ENCODE measurements at places on chromosomes 12 and 14.

- no peak for DNase-seq
These were observed 158.6 kb upstream of the SLC38A2 start for GRCh38 chr12:46531059-46531785.

GRCh38 chr12:12451098-12451497 lies 94.2 kb downstream of the BORCS5 start:
- DNase-seq, result no peak

DNA sequence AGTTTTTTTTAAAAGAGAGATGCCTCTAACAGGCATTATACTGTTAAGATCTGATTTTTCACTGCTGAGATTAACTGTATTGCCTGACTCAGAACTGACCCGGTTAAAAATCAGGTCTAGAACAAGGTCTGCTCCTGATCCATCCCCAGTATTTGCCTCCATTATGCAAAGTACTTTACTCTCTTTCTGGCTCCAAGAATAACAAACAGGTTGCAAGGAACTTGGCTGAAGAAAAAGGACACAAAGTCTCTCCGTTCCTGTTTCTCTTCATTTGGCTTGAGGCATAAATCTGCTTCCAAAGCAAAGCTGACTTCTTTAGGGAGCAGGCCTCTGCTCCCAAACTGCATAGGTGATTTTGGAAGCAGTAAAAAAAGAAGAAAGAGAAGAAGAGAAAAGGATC lies 199.3 kb upstream of the PDZRN4 start:
- DNase-seq, result no peak

- no peak for DNase-seq
These were observed 137.7 kb downstream of the SPTSSA start for GRCh38 chr14:34324363-34324795.

DNA sequence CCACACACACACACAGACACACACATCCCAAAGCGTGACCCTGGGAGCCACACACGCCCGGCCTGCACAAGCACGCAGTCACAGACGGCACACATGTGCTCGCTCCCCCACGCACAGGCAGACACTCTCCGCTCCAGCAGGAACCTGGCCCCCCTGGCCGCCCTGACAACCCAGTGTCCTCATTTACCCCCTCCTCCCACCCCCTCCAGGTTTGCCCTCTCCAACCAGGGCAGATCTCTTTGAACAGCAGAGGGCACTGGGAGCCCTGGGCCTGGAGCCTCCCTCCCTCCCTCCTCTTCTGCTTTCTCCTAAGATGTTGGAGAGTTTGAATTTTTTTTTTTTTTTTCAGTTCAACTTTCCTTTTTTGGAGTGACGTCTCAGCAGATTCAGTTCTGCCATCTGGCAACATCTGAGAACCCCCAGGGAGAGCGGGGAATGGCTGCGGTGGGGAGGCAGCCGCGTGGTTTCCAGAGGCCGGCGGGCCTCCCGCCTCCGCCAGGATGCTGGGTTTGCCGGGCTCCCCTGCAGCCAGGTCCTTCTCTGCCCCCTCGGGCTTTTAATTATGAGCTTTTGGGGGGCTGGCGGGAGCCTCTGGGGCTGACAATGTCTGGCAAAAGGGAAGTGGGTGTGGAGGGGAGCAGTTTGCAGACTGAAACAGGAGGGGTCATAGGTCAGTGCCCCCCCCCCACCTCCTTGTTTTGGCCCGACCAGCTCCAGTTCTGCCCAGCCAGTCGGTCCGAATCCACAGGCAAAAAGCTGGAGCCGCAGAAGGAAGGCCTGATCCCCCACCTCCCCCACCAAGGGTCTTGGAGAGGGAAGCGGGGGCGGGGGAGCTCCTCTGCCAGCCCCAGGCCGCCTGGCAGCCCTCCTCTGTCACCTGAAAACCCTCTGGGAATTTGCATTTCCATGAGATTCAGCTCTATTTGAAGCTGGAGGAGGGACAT lies 1.3 kb upstream of the NCOR2 start:
- DNase-seq, result no peak

GRCh38 chr14:24355009-24355408 lies 13.0 kb upstream of the NFATC4 start:
- no peak for DNase-seq

- DNase-seq, result no peak
These were observed 134.0 kb downstream of the DIO2 start for GRCh38 chr14:80077262-80077661.

DNA sequence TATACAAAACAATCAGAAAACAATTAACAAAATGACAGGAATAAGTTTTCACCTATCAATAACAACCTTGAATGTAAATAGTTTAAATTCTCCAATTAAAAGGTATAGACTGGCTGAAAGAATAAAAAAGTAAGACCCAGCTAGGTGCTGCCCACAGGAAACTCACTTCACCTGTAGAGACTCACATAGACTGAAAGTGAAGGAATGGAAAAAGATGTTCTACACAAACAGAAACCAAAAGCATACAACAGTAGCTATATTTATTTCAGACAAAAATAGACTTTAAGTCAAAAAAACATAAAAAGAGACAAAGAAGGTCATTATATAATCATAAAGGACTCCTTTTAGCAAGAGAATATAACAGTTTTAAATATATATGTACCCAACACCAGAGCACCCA lies 152.4 kb upstream of the PWP1 start:
- no peak for DNase-seq

GRCh38 chr14:103450416-103450815 lies 65.2 kb downstream of the MARK3 start:
- DNase-seq, result no peak

DNA sequence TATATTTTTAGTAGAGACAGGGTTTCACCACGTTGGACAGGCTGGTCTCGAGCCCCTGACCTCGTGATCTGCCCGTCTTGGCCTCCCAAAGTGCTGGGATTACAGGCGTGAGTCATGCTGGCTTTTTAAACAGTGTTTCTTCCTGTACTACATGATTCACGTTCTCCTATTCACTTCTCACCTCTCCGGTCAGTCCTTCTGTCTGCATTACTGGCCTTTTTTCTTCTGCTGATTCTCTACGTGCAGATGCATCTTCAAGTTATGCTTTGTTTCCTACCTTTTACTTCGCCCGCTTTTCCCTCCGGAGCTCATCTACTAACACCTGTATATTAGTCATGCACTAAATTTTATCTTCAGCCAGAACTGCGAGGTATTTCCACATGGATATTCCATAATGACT lies 296.2 kb upstream of the FLRT2 start:
- DNase-seq, result no peak

GRCh38 chr14:96079066-96079465 lies 39.9 kb downstream of the C14orf132 start:
- no peak for DNase-seq

DNA sequence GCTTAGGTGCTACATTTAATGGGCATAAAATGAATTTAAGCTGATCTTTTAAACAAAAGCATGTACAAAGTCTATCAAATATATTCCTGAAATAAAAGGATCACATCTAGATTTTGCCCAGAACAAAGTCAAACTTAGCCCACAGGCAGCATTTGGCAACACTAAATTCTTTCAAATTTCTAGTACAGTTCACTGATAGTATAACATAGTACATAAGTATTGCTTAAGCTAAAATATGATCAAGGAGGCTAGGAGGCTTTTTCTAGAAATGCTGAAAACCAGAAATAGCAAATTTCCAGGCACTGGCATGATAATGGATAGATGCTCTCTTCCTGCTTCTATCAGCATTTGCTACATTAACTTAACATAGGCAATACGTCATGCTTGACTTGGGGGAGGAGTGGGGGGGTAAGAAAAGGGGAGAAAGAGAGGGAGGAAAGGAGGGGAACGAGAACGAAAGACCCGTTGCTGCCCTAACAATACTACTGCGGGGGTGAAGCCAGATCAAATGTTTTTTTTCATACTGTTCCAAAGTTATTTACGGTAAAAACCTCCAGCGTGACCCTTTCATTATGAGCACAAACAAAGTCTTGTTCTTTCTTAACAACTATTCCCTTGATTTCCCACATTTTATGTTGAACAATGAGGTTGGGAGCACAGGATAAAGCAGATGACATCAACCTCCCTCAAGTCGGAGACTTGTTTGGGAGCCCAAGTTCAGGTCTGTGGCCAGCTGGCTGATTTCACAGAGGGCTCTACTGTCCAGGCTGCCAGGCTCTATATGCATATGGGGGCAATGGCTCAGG lies 10.6 kb downstream of the TMED10 start:
- no peak for DNase-seq

GRCh38 chr14:73269729-73270531 lies 32.6 kb downstream of the PAPLN start:
- no peak for DNase-seq

DNA sequence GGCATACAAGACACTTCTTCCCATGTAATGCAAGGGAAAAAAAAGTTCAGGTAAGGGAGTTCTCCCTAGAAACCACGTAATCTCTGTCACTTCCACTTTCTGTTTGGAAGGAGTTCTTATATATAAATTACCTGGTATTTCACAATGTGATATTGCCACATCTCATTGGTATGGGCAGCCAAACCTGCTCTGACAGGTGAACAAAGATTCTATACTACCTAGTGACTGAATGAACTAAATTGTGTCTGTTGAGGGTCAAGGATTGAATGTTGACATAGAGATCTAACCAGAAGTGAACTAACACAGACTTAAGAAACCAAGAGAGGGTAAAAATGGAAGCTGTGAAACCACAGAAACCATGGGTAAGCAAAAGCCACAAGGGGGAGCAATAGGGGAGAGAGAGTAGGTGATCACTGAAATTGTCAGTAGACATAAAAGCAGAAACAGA lies 161.3 kb downstream of the RPL10L start:
- no peak for DNase-seq

DNA sequence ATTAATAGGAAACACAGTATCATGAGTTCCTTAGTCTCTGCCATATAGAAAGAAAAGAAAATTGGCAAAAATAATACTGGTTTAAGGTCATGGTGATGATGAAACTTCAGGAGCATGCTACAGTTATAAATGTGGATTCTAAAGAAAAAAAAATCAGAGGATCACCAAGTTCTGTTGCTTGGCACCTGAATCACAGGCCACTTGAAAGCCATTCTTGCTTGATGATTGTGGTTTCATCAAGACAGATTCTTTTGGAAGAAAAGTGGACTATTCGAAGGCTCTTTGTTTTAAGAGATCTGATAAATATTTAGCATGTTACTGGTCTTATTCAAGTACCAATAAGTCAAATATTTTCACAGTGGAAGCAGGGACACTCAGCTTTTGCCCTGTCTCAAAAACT lies 148.9 kb downstream of the SAMD4A start:
- no peak for DNase-seq

DNA sequence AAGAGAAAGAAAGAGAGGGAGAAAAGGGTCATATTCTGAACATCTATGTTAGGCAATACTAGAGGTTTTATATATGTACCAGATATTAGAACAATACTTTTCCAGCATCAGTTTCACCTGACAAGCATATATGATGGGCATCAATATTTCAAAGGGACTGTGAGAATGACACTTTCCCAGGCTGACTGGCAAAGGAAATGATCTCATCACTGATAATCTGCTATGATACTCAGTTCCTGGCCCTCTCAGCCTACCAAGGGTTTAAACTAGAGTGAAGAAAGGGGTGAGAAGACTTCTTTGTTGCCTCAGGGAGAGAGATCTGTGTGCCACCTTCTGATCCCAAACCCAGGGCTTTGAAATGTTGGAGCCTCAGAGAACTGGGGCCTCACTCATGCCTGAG lies 183.5 kb downstream of the TTC8 start:
- DNase-seq, result no peak

- DNase-seq, result no peak
These were observed 397.4 kb downstream of the ADAMTS20 start for GRCh38 chr12:43154498-43155045.

GRCh38 chr12:10027311-10027710 lies 3.2 kb upstream of the CLEC9A start:
- no peak for DNase-seq

DNA sequence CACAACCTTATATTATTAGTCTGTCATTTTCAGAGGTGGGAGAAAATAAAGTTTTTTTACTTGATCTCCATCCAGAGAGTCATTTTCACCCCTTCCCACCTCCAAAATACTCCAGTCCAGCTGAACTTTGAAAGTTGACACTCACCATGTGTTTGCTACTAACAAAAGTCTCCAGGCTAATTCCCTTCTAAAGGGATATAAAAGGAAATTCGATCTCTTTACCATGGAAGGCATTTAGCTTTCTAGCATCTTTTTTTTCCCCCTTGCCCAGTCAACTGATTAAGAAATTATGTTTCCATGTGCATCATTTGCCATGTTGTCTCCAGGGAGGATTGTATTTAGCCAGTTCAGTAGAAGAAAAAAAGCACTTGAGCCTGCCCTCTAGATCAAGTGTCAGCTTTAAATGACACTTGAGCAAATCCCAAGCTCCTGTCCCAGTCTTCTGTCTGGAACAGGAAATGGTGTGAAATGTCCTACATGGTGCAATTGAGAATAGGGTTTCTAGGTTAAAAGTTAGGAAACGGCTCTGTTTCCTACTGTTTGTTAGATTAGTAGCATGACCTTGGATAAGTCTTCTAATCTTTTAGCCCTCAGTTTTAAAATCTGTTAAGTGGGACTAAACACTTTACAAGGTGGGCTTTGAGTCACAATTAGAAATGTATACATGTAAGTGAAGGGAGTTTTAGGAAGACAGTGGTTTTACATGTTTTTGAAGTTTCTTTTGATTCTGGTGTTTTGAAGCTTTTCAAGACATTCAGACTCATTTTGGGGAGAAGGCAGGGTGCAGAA lies 67.2 kb downstream of the GNS start:
- no peak for DNase-seq

DNA sequence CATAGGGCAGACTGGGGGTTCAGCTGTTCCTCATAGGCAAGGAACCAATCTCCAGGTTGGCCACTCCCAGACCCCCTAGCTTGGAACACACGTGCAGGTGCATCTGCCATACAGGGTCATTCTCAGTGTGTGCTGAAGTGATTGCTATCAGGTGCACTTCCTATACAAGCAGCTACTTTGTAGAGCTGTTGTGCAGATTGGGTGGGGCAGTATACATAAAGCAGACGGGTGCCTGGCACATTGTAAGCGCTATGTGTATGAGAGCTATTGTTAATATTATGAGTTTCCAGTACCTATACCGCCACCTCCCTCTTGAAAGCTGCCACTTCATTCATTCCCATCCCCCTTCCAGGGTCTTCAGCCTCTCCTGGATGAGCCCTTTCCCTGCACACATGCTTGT lies 17.3 kb downstream of the IRF2BPL start:
- no peak for DNase-seq
